ENCODE measurements at places on chromosomes 12 and 14.

GRCh38 chr12:14460212-14460841 is 94.8 kb downstream of the ATF7IP start:
- DNase-seq = no peak

- DNase-seq = no peak
These were observed 379.3 kb downstream of the NAV3 start for GRCh38 chr12:78209846-78210505.

GRCh38 chr14:101790232-101790631 is 28.7 kb downstream of the PPP2R5C start:
- DNase-seq = no peak

GRCh38 chr12:67433385-67434175 is 164.4 kb downstream of the CAND1 start:
- DNase-seq = no peak

DNA sequence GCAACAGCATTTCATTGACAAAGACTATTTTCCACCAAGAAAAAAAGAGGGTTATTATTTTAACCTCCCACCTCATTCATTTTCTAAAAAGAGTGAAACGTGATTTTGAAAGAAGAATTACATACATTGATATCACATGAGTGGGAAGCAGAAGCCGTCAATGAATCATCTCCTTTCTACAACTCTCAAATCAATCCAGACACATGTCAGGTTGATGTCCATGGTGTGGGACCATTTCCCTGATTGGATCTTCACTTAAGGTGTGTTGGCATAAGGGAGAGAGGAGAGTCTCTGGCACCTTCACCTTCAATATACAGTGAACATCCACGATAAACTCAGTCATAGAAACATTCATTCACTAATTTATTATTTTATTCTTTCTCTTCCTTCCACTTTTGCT is 1095.1 kb downstream of the BCL11B start:
- DNase-seq = no peak

- DNase-seq = no peak
These were observed 51.3 kb downstream of the MARK3 start for GRCh38 chr14:103436533-103436932.

DNA sequence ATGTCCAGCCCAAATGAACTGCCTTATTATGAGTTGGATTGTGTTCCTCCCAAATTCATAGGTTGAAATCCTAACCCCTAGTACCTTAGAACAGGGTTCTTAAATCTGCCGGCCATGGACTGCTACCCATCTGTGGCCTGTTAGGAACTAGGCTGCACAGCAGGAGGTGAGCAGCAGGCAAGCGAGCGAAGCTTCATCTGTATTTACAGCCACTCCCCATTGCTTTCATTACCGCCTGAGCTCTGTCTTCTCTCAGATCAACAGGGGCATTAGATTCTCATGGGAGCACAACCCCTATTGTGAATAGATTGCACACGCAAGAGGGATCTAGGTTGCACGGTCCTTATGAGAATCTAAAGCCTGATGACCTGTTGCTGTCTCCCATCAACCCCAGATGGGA is 9.8 kb upstream of the EML5 start:
- DNase-seq = no peak

DNA sequence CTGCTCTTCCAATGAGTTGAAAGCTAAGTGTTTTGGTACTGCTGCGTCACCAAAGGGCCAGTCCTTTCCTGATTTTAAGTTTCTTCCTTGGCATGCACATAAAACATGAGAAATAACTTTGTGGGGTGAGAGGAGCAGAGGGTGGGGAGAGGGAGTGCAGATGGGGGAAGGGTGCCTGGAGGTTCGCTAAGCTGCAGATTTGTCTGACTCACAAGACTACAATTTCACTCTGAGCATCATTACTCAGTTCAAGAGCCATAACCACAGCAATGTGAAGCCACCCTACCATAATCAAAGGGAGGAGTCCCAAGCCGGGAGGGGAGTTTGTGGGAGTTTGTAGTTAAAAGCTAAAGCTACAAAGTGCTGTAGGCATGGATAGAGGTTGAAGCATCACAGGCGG is 136.1 kb downstream of the ANO2 start:
- DNase-seq = no peak

DNA sequence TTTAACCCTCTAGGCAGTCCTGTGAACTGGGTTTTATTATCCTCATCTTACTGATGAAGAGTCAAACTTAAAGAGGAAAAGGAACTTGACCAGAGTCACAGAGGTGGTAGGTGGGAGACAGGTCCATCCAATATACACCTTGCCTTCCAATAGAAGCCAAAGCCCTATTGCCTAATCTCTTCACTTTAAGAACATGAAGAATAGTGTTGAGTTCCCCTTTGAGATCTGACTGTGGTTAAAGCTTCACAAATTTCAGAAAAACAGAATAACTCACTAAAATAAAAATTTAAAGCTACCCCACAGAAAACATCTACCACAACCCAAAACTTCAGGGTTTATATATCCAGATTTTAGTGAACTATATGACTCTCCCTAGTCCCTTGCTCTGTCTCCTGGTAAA is 115.4 kb downstream of the ETV6 start:
- no peak for DNase-seq

DNA sequence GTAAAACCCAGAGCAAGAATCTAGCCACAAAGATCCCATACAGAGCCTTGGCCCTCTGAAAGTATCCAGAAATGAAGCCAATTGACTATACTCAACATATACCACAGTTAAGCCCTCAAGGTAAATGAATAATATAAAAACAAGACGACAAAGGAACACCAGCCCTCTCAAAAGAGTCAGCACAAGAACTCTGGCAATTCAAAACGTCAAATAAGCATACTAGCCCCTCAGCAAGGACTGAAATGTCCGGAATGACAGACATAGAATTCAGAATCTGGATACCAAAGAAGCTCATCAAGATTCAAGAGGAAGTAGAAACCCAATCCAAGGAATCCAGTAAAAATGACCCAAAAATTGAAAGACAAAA is 49.9 kb downstream of the GTF2A1 start:
- DNase-seq = no peak

GRCh38 chr12:113346353-113346752 is 11.4 kb upstream of the SLC8B1 start:
- DNase-seq = no peak

DNA sequence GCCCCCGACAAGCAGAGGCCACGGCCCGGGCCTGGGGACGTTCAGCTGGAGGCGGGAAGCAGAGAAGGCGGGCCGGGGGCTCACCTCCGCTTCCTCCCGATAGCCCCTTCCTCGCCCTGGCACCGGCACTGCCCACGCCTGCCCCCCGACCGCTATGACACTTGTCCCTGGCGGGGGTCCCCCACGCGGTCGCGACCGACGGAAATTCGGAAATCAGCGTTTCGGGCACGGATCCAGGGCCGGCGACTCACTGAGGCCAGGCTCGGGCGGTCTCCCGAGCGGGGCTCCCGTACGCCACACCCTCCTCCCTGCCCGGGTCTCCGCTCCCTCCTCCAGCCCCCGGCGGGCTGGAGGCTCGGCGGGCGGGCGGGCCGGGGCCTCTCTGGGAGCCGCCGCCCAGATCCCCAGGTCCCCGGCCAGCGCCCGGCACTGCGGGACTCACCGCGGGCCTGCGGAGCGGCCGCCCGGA is 581 bp downstream of the PITPNM2 start:
- no peak for DNase-seq

DNA sequence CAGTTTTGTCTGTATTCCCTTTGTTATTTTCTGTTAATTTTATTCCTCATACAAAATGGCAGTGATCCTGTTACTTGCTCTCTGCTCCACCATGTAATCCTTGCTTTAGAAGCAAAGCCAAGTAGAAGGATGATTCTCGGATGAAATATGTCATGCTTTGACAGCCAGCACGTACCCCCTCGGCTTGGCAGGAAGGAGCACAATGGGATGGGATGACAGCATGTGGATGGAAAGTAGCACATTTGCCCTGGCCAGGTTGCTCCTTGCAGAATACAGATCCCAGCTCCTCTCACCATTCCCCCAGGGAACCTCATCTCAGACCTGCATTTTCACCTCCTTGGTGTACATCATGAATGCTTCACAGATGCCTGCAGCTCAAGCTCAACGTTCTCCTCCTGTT is 35.1 kb upstream of the ATF1 start:
- no peak for DNase-seq

- no peak for DNase-seq
These were observed 209.4 kb upstream of the BCL2L14 start for GRCh38 chr12:11861155-11861863.

- no peak for DNase-seq
These were observed 14.8 kb upstream of the DYRK2 start for GRCh38 chr12:67633708-67634107.

DNA sequence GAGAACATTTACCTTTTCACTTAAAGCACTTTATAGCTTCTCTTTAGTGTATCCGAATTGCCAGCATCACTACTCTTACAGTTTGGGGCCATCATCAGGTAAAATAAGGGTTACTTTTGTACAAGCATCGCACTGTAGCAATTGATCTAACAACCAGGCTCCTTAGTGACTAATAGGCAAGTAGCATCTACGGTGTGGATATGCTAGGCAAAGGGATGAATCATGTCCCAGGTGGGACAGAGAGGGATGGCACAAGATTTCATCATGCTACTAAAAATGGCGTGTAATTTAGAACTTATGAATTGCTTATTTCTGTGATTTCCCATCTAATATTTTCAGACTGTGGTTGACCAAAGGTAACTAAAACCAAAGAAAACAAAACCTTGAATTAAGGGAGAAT is 582.3 kb downstream of the KCNH5 start:
- no peak for DNase-seq

- DNase-seq = no peak
These were observed 128.5 kb upstream of the LMNTD1 start for GRCh38 chr12:25681580-25681979.

DNA sequence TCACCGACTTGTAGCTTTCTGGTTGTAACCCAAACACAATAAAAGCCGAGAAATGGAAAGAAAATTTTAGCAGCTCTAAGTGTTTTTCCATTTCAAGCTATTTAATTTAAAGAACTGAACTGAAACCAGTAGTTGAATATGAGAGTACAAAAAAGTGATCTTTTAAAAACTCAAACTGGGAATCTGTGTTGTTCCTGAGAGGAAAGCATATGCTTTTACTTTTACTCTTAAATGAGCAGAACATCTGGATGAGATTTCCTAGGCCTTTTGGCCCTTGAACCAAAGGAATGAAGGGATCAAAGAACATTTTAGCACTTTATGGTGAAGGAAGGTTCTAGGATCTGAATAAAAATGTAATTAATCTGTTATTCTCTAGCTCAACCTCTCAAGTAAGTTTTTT is 1.3 kb downstream of the KERA start:
- DNase-seq = no peak

- DNase-seq = no peak
These were observed 709 bp downstream of the HAL start for GRCh38 chr12:95995238-95996031.

DNA sequence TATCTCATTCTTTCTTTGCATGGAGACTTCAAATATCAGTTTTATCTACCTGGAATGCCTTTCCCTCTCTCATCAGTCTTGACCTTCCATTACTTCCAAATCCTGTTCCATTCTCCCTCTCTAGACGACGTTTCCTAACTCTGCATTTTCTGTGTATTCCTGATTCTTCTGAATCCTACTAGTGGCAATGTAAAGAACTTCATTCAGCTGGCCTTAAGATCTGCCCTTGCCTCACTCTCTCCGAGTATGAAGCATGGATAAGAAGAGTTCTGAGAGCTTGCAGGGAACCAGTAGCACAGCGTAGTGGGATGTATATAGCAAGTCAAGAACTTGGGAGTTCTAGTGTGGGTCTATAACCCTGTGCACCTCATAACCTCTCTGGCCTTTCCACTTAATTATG is 68.5 kb upstream of the HOXC13 start:
- no peak for DNase-seq

GRCh38 chr12:48813465-48814261 is 4.6 kb upstream of the CACNB3 start:
- DNase-seq = no peak

DNA sequence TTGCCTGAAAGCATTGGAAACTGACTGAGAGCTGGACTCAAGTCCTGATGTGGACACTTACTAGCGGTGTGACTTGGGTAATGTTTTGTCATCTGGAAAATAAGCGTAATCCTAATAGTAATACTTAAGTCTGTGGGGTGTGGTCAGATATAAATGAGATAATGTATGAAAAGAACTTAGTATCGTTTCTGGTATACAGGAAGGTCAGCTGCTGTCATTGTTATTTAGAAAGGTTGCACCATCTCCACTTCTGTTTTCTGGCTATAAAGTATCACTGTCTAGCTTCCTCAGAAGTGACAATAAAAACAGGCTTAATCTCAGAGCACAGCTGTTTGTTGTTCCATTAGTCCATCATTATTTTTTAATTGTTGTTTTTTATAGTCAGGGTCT is 34.1 kb upstream of the TUBA1C start:
- DNase-seq = no peak

DNA sequence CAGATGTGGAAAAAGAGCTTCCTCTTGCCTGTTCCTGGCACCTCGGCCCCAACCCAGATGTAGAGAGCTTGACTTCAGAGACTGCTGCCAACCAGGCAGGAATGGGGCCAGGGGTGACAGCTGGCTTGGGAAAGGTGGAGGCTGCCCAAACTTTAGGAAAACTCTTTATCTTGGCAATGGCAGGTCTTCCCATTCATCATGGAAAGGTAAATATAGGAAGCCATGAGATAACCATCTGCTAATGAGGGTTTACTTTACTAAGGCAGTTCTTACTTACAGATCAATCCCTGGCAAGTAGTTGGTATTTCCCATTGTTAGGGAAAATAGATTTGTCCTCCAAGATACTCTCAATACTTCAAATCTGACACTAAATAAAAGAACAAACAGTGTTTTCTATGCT is 143.1 kb upstream of the NUDT4 start:
- DNase-seq = no peak

DNA sequence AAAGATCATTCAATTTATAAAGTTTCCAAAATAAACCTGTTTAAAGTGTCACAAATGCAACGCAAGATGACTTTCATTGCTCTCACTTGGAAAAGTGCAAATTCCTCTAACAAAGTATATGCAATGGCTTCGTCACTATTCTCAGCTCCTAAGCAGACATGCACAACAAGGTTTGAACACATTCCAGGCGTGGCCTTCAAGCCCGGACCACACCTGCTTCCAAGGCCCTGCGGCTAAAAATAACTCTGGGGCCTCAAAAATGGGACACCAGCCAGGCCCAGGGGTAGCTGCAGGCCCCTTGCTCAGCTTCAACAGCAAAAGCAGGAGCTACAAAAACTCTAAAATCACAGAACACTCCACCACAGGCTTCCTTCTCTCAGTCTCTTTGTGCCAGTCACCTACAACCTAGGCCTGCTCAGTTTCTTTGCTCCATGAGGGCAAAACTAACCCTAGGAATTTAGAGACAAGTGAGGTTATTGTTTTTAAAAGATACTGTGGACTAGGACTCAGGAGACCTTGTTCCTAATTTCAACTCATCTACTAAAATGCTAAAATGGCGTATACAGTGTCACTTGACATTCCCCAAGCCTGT is 29.3 kb downstream of the DUSP16 start:
- no peak for DNase-seq

GRCh38 chr14:90382491-90383125 is 14.2 kb upstream of the CALM1 start:
- DNase-seq = peak; percentile 42

DNA sequence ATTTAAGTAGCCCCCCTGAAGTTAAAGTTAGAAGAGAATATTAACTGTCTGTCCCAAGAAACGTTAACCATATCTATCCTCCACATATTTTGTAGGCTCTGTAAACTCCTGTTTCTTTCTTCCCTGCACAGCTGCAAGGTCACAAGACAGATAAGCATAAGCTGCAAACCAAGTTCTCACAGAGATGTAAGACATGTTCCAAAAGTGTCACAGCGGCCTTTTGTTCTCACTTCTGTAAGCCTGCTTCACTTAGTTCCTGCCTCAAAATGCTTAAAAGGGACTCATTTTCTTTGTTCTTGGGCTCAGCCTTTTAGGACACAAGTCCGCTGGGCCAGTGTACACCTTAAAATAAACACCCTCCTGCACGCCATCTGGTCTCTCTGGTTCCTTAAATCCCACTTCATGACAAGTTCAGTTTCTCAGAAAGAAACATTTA is 3.2 kb downstream of the RNASE1 start:
- no peak for DNase-seq

Data from activated T-helper 1 cell treated with Interleukin-2 at 50 U/mL for 16 hours (primary cell).